ENCODE measurements at places on chromosomes 6 and 20.

DNA sequence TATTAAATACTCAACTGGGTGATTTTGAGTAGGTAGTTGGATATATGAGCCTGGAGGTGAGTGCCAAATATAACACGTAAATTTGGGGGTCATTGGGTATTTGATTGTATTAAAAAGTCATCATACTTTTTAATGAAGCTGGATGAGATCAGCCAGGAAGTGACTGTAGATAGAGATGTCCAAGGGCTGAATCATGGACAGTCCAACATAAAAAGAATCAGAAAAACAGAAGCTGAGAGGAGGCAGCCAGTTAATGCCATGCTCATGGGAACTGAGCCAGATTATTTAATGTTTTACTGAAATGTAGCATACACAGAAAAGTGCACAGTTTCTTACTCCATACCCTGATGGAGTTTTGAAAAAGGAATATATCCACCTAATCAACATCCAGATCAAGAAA is 435.5 kb upstream of the PLCB4 start:
- DNase-seq, result no peak

- no peak for DNase-seq
Measured at GRCh38 chr6:90083891-90084290, 189.6 kb downstream of the GJA10 start.

- no peak for DNase-seq
Measured at GRCh38 chr6:111747396-111747795, 125.9 kb downstream of the FYN start.

GRCh38 chr6:152669895-152670294 is 27.8 kb upstream of the MYCT1 start:
- no peak for DNase-seq

DNA sequence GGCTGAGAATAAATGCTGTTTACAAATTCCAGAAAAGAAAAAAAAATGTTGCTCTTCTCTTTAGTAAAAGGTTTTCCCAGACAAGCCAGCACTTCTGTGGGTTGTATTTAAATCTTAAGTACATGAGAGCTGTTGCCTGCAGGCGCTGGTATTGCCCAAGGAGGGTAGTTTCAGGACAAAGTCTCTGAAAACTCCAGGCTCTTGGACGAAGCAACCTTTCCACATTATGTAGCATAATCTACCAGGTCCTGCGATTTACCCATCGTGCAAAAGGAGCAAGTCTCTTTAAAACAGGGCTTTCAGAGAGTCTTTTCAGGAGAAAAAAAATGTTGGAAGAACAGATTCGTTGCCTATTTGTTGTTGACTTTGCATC is 65.6 kb downstream of the PLG start:
- no peak for DNase-seq

GRCh38 chr6:120083186-120083585 is 733.6 kb upstream of the MAN1A1 start:
- no peak for DNase-seq

DNA sequence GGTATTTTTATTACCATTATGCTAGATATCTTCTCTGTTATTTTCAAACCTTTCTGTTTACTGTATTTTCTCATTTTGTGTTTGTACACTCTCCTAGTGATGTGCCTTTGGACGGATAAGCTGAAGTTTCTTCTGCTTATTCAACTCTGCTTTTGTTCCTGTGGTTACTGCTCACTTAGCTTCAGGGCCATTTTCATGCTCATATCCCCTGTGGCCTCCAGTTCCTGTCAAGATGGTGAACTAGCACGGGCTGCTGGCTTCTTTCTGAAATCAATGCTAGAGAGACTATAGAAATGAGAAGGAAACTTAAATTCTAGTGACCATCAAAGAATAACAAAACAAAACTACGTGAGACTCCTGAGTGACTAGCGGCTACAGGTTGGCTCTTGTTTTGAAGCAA is 6.8 kb upstream of the CST8 start:
- DNase-seq, result no peak

GRCh38 chr6:114020196-114020595 is 49.2 kb upstream of the HDAC2 start:
- no peak for DNase-seq

GRCh38 chr6:121183742-121184141 is 150.5 kb downstream of the TBC1D32 start:
- no peak for DNase-seq

- DNase-seq, result no peak
Measured at GRCh38 chr6:28474441-28475219, 31.3 kb upstream of the ZSCAN23 start.
